Stimulated activated CD8-positive, alpha-beta memory T cell treated with anti-CD3 and anti-CD28 coated beads, Interleukin-7, amount 100 ng/mL, for 1 hour (primary cell): ENCODE measurements at places on chromosomes 16 and 17.
A peak's percentile ranks its signal among the peaks of the same experiment; 100 is the strongest.

DNA sequence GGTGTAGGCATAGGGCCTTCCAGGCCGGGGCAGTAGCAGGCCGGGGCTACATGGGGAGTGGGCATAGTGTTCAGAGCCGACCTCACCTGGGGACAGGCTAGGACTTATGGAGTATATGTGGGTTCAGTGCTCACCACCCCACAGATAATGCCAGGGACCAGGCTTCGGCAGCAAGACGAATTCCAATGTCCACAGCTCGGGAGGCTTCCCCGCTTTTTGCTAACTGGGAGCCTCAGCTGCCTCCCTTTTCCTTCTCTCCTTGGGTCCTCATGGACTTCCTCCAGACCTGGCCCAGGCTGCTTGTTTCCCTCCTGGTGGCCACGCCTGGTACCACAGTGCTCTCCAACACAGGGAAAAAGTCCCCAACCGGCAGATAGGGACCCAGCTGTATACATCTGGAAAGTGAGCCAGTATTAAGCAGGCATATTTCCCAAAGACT lies 20.1 kb upstream of the SLC46A1 start:
- DNase-seq = no peak

DNA sequence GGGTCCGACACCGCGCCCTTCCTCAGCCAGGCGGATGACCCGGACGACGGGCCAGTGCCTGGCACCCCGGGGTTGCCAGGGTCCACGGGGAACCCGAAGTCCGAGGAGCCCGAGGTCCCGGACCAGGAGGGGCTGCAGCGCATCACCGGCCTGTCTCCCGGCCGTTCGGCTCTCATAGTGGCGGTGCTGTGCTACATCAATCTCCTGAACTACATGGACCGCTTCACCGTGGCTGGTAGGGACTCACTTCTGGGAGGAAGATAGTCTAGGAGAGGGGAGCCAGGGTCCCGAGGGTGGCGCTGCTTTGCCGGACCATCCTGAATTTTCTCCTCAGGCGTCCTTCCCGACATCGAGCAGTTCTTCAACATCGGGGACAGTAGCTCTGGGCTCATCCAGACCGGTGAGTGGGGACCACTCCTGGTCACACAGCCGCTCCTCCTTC lies 601 bp downstream of the SPNS1 start:
- DNase-seq = no peak

DNA sequence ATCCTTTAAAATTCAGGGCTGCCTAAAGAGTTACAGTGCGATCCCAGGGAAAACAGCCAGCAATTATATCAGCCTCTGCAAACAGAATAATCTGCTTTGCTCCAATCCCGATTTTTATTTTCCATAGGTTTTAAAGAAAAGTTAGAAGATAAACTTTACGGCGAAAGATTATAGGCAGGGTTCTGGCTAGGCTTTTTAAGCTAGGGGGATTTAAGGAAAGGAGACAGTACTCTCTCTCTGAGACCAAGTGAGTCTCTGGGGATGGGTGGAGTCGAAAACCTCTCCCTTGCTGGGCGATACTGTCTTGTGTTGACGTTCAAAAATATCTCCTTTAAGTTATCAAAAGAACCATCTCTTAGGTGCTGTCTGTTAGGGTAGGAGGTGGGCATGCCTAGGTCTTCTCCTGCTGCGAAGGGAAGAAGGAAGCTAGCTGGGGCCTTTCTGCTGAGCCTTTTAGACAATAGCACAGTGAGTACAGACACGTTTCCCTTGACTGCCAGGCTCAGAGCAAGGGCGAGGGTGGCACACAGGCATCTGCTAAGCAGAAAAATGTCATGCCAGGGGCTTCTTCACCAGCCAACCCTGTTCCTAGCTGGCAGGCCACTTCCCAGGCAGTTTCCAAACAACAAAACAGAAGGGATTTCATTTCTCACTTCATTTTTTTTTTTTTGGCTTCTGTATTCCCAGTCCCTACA lies 167.9 kb upstream of the MAF start:
- no peak for DNase-seq

DNA sequence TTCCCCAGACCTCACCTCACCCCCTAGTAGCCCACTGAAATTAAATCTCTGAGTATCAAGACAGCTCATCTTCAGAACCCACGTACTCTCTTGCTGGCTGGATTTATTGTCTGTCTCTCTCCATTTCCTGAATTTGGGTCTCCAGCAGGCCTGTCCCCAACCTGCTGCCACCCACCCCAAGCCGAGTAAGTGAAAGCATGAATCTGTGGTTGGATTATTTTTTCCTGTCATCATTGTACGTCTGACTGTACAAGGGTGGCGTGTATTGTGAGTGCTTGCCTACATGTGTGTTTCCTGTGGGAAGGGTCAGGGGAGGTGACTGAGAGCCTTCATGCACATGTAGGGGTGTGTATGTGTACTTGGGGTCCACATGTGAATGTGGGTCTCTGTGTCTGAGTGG lies 5.4 kb downstream of the TNP2 start:
- no peak for DNase-seq

GRCh38 chr16:4218202-4218601 lies 23.7 kb downstream of the SRL start:
- no peak for DNase-seq

- DNase-seq = no peak
These were observed 476.9 kb upstream of the GOT2 start for GRCh38 chr16:59210955-59211541.

DNA sequence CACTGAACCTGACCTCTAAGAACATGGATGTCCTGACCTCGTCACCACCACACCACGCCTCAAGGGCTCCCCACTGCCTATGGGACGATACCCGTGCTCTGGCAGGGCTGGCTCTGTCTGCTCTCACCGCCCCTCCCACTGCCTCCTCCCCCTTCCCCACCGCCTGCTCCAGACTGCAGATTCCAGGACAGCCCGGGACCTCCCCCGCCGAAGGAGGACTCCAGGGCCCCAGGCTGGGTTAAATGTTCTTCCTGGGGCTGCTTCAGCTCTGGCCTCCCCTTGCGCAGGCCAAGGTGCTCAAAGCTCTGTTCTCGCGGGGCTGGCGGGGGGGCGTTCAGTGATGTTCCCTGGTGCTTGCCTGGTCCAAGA lies 3.1 kb downstream of the NPW start:
- no peak for DNase-seq

DNA sequence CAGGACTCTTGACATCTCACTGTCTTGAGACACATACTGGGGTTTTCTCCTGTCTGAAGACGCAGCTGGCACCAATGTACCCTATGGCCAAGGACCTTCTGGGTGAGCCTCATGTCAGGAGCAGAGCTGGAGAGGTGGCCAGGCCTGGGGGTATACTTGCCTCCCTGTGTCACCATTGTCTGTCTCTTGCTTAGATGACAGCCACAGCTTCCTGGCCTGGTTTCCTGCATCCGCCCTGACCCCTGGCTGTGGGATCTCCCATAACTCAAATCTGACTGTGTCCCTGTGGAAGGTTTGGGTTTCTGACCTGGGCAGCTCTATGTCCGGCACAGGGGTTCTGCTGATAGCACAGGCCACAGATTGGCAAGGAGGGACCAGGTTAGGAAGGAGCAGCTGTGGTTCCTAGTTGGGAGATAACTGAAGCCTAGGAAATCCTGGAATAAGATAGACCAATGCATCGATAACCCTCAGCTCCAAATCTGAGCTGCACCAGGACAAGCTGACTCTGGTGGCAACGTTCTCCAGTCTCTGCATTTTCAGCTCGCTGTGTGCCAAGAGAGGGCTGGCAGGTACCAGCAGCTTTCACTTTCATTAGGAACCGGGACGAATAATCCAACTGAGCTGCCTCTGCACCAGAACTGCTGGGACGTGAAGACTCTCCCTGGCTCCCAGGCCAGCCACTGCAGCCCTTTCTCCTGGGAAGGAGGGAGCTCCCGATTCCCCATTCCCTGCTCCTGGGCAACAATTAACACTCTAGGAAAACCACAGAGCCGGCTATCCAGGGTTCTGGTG lies 5.0 kb downstream of the DEXI start:
- no peak for DNase-seq

GRCh38 chr16:20364051-20364450 lies 11.5 kb upstream of the UMOD start:
- DNase-seq = no peak

GRCh38 chr16:89657442-89658220 lies at the start of the genes CHMP1A and SPATA33:
TSS of gene CHMP1A (minus strand) at chr16:89657708. CDS start at chr16:89657588, 120 bp downstream.
TSS of gene SPATA33 (plus strand) at chr16:89657836. CDS start at chr16:89657912, 76 bp downstream.
- DNase-seq = peak; percentile 86

GRCh38 chr16:85838381-85838780 lies 38.9 kb downstream of the COX4I1 start:
- DNase-seq = no peak

- DNase-seq = no peak
These were observed 14.6 kb downstream of the RSL1D1 start for GRCh38 chr16:11836650-11837244.

DNA sequence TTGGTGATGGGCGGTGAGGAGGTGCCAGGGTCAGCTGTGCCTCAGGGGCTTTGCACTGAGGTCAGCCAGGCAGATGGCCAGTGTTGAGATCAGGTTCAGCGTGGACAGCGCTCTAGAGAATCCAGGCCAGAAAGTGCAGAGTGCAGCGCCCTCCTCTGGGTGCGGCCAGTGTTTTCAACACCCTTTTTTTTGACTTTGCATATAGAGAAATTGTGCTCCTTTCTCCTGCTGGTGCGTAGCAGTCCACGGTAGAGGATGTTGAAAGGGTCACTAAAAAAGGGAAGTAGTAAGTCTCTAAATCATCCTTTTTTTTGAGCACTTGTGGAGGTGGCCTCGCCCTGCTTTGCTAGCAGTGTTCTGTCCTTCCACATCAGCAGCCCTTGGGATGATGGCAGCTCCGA lies 53.9 kb downstream of the BANP start:
- DNase-seq = no peak

GRCh38 chr16:73483934-73484711 lies 436.2 kb upstream of the ZFHX3 start:
- no peak for DNase-seq

- DNase-seq = no peak
These were observed 3.4 kb upstream of the TM4SF5 start for GRCh38 chr17:4768298-4768697.

GRCh38 chr17:38667099-38667786 lies 7.5 kb downstream of the EPOP start:
- peak; percentile 24 for DNase-seq
